ENCODE measurements at places on chromosomes 3 and 15.

- DNase-seq: no peak
These were observed 504.0 kb downstream of the SHQ1 start for GRCh38 chr3:72344236-72344635.

DNA sequence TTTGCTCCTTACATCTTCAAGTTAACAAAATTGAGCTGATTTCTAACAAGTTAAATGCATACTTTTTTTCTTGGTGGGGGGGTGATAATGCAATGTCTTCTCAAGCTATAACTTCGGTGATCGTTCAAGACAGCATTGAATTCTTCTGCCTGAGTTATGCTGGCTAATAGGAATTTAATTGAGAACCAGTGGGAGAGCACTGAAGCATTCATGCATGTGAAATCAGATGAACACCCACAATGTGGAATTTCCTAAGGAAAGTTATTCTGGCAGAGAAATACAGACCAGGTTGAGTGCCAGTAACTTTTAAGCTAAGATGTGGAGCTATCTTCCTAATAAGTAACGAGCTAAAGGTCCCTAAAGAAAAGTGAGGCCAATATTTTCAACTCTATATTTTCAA is 3.0 kb downstream of the SPATA16 start:
- DNase-seq: no peak

DNA sequence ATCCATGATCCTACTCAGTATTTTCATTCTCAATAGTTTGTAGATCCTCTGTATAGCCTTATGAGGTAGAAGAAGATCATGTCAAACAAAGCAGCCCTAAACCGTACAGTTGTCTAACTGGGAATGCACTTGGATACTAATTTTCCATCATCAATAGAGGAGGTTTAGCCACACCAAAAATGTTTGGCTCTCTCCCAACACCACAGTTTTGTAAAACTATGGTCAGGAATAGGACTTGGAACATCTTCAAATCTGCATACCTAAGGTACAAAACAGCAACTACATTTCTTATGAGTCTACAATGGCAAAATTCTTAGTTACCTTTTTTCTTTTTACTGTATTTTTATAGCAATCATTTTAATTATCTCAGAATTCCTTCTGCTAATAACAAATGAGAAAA is 1001.6 kb downstream of the ROBO2 start:
- DNase-seq: no peak

GRCh38 chr3:9623148-9623547 is 26.2 kb upstream of the MTMR14 start:
- DNase-seq: no peak

- DNase-seq: no peak
These were observed 4.1 kb upstream of the MINAR1 start for GRCh38 chr15:79427781-79428598.

- DNase-seq: peak; percentile 31
These were observed 16.8 kb upstream of the CHD2 start for GRCh38 chr15:92883163-92883875.

DNA sequence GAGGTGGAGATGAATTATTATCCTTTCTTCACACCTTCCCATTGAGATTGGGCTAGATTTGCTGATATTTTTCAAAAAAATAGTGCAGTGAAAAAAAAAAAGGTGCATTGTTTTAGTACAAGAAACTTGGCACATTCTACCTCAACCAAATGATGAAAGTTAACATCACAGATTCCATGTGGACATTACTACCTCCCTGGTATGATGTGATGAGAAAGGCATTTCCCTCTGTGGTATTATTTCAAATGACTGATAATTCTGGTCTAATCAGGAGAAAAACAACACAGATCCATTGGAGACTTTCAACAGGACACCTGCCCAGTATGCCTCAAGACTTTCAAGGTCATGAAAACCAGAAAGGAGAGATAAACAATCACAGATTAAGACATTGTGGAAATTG is 313.4 kb downstream of the BCHE start:
- DNase-seq: no peak

DNA sequence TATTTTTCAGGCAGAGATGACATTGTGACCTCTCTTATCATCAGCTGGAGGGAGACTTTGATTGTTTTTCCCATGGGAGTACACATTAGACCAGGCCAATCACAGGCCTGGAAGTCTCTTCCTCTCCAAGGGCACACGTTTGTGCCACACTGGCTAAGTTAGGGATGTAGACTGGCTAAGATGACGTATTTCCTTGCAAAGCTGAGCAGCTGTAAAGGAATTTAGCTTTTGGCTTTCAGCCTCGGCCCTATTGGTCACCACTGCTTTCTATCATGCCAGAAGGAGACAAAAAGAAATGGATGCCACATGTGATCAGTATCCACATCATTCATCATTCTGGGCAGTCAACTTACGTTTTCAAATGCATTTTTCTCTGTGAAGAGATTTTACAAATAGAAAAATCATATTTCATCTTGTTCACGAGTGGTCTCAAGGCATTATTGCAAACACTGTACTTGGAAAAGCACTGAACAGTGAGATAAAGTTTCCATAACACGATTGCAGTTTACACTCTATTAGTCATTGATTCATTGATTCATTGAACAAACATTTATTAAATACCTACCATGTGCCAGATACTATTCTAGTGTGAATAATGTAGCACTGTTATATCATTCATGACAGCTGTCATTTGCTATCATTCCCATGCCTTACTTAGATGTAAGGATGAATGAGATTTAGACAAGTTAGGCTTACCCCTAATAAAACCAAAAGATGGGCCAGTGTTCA is 27.0 kb upstream of the RNF7 start:
- DNase-seq: no peak

DNA sequence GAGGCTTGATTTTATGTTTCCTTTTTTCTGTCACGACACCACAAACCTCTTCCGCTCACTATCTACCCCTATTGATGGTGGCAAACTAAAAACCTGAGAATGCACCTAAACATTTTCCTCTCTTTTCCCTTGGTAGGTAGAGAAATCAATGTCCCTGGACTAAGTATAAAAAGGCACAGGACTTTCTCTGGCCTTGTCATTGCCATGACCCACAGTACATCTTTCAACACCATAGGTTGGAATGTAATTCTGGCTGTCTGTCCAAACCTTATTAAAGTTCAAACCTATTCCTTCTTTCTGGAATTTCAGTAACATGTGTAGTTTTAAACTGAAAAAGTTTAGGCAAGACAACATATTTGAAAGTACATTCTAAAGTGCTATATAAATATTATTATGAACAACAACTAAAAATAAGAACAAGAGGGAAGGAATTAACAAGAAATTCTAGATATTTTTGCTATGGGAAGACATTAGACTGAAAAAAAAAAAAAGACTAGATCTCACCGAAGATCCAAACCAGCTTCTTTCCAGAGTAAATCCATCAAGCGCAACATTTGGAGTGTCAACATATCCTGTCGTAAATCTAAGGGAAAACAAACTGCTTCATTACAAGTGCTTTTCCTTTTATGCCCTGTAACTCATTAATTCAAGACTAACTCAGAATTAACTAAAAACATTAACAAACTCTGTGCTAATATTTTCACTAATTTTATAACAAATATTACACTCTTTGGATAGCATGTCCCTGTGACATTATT is 73.1 kb downstream of the FAIM start:
- DNase-seq: no peak

DNA sequence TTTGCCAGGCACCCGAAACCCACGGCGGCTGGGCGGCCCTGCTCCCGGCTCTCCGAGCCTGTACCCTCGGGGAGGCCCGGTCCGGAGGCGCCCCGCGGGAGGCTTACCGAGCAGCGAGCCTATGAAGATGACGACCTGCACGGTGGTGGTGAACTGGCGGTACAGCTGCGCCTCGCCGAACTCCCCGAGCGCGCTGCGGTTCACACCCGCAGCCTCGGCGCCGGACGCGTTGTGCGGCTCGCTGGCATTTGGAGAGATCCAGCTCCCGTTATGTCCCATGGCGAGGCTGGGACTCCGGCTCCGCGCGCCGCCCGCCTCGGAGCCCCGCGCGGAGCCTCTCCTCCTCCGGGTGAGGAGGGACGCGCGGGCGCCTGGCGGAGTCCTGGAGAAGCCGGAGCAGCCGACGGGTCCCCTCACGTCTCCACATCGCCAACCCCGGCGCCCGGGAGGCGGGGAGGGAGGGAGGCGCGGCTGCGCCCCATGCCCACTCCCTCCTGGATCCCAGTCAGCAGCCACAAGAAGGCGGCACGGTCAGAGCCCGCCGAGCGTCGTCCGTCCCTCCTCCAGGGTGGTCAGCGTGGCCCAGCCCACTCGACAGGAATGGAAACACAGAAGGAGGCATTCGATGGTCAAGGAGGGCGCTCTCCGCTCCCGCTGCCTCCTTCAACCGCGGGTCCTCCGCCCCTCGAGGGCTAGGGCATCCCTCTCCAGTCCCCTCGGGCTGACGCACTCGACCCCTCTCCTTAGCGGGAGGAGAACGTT is at the start of gene GPR176:
GPR176 (minus strand) TSS at position 519 of the 762 bp plus-strand sequence; CDS start at position 279, 240 bp downstream.
- DNase-seq: peak; percentile 12

DNA sequence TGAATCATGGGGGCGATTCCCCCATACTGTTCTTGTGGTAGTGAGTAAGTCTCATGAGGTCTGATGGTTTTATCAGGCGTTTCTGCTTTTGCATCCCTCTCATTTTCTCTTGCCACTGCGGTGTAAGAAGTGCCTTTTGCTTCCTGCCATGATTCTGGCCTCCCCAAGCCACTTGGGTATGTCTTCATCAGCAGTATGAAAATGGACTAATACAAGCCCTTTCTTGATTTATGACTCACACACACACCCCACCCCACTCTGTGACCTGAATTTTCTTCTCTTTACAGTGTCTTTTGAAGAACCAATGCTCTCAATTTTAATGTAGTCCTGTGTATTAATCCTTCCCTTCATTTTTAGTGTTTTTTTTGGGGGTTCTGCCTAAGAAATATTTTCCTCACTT is 244.8 kb downstream of the PLCL2 start:
- no peak for DNase-seq

- DNase-seq: no peak
These were observed 22.1 kb downstream of the PHC3 start for GRCh38 chr3:170159459-170159858.

DNA sequence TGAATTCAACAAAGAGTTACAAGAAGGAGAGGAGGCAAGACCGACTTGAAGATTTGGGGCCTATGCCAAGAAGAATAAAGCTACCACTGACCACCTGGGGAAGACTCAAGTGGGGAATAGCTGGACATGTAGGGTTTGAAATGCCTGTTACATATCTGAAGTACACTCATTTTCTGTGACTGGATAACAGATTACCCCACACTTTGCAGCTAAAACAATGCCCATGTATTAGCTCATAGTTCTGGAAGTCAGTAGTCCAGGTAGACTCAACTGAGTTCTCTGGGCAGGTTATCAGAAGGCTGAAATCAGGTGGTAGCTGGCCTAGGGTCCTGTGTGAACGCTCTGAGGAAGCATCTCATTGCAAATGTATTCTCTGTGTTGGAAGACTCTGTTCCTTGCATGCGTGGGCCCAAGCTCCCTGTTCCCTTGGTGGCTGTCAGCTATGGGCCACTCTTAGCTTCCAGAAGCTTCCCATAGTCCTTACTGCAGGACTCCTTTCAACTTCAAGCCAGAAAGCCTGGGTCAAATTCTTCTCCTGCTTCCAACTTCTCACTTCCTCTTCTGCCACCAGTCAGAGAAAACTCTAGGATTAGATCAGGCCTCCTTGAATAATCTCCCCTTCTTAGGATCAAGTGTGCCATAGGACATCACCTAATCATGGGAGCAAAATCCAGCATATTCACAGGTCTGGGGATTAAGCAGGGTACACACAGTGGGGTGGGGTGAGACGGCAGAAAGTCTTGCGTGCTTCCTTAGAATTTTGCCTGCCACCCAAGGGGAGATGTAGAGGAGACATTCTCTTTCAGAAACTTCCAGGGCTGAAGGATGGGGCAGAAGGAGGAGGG is 187.8 kb downstream of the SHQ1 start:
- DNase-seq: no peak

- DNase-seq: no peak
These were observed 87.8 kb downstream of the P3H2 start for GRCh38 chr3:190032923-190033322.

DNA sequence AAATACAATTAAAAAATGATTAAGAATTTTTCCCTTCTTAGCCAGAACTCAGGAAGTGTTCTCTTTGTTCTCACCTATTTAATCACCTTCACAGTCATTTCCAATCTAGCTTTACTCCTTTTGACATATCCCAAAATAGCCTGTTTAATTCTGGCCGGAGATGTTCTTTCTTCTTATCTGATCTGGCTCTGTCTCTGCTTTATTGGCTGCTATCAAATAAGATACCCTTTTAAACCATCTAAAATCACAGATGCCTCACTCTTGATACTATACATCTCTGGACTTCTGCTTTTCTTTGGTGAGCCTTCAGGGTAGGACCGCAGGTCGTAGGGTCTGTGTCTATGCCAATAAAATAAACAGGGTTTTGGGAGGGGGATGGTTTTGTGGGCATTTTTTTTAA is 319.2 kb upstream of the SEMA6D start:
- DNase-seq: no peak

DNA sequence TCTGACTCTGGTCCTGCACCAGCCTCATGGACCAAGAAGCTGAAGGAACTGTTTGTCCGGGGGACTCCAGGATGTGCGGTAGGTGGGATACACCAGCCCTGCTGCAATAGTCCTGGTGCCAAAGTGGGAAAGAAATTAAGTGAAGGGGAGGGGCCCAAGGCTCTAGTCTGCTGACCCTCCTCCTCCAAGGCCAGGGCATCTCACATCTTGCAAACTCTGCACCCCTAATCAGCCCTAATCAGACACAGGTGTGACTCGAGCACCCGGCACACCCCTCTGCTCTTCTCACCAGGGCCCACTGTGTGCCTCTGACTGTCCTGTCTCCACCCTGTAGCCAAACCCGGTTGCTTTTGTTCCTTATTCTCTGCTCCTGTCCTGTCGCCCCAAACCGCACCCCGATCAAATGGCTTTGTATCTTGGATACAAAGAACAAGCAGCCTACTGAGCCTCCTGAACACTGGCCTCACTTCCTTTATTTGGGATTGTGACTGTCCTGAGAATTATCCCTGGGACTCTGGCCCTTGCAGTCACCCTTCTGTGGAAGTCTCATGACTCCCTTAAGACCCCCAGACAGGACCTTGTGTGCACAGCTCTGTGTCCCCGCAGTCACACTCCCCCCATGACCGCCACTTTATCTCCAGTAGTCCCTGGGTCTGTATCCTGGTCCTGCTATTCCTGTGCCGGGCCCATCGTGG is 26.7 kb upstream of the SLC41A3 start:
- DNase-seq: no peak

DNA sequence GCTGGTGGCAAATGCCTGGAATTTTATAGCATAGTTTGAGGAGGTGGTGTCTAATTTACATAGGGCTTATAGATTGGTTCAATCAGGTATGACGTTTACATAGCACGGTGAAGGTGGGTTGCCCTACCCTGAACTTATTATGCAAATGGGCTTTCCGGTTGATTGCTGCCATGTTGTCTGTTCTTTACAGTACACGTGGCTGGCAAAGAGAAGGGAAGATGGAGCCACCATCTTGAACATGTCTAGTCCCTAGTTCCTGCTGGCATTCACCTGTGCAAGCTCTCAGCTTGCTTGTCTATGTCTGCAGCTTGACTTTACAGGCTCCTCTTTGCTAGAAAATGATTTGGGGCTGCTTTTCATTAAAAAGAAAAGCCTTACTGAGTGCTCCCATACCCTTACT is 14.0 kb upstream of the STAC start:
- DNase-seq: no peak
